Activated CD4-positive, CD25-positive, alpha-beta regulatory T cell treated with anti-CD3 and anti-CD28 coated beads, Interleukin-2, amount 50 U/mL, for 72 hours (primary cell): ENCODE measurements at places on chromosomes 2 and 18.
A peak's percentile ranks its signal among the peaks of the same experiment; 100 is the strongest.

GRCh38 chr2:111666160-111666559, 217.8 kb downstream of the ANAPC1 start:
- DNase-seq: no peak

DNA sequence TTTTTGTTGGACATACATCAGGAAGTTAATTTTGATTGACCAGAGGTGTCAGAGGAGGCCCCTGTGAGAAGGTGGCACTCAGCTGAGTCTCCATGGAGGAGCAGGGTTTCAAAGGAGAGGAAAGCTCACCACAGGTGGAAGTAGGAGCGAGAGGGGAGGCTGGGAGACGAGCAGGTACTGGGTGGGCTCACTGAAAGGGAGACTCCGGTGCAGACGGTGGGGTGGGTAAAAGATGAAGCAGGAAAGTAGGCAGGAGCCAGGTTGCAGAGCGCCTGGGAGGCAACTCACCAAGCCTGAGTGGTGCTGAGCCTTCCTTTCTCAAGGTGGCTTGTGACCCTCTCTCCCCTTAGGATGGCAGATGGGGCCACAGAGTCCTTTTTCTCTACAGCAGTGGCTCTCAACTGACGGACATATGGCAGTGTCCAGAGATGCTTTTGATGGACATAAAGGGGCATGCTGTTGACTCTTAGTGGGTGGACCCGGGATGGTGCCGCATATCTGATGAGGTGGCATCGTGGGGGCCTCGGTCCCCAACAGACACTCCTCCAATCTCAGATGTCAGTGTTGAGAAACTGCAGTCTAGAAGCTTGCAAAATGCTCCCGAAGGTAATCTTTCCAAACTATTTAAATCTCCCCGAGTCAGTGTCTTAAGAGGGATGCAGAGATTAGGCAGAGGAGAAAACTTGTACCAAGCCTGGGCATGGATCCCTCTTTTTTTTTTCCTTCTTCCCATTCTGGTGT, 64.0 kb downstream of the LPIN1 start:
- DNase-seq: no peak

DNA sequence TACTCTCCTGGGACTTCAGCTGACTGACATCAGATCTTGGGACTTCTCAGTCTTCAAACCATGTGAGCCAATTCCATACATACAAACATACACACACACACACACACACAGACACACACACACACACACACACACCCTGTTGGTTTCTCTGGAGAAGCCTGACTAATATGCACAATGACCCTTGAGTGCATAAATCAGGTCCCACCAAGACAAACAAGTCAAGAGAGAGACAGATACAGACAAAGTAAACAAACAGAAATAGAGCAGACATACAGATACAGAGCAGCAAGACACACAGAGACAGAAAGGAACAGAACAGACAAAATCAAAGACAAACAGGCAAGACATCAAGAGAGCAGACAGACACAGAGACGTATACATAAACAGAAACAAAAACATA, 43.8 kb upstream of the DDX18 start:
- no peak for DNase-seq

- no peak for DNase-seq
Measured at GRCh38 chr2:211103989-211104388, 547.6 kb downstream of the CPS1 start.

DNA sequence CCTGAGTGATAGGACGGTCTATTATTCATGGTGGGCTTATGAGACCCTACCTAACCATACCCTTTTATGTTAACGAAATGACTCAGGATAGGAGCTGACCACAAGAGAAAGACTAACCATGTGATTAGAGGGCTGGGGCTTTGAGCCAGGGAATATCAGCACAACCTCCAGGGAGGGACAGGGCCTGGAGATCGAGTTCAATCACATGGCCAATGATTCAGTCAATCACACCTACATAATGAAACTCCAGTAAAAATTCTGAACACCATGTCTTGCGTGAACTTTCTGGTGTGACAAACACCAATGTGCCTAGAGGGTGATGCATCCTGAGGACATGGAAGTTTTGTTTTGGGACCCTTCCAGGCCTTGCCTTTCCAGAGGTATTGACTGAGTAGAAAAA, 2.2 kb upstream of the TEX51 start:
- DNase-seq: no peak

- DNase-seq: no peak
Measured at GRCh38 chr2:36633470-36634092, 35.6 kb upstream of the FEZ2 start.

DNA sequence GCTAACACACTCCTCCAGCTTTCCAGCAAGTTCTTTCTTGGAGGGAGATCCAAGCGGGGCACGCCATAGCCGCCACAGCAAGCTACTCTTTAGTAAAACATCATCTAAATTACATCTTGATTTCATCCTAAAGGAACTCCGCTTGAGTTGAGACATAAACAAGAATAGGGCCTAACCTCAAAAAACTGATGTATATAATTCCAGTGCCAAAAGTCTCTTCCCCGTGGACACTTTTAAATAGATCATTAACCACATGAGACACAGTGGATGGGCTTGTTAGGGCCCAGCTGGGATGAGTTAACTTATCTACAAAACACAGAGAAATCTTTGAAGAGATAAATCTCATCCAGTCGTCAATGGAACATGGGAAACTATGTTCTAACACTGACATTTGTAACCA, 20.8 kb upstream of the MLPH start:
- no peak for DNase-seq

DNA sequence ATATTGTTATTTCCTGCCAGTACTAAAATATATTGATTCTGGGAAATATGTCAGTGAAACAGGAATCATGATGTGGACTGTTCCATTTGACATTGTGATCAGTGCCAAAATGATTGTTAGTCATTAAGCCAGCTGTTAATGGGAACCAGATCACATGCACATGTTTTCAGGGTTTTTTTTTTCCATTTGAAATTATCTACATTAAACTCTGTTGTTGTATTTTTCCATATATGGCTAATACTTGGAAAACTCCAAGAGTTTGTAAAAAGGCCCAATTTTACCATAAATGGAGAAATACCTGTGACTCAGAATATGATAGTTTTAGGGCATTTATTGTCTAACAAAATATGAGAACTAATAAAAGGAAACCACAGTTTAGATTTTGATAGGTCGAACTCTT, 13.4 kb downstream of the ITGAV start:
- DNase-seq: no peak

GRCh38 chr2:84077496-84077895, 381.6 kb downstream of the SUCLG1 start:
- no peak for DNase-seq

DNA sequence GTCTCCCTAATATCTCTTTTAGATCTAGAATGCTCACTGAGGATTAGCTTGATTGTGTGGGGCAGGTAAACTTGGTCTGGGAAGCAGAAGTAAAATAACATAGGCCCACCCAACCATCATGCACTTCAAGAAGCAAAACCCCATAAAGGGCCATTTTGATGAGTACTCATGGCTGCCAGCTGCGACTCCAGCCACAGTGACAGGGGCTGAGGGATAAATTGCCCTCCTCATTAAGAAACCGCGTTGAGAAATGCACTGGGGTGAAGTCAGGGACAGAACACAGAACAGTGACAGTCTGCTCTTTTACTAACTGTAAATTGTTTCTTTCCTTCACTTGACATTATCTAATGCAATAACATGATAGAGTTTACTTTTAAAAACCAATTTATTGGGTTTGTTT, 60.2 kb downstream of the RND3 start:
- no peak for DNase-seq

GRCh38 chr2:84800194-84800805, 80.6 kb downstream of the TRABD2A start:
- DNase-seq: no peak

GRCh38 chr18:58649966-58650816, 21.1 kb upstream of the MALT1 start:
- no peak for DNase-seq

DNA sequence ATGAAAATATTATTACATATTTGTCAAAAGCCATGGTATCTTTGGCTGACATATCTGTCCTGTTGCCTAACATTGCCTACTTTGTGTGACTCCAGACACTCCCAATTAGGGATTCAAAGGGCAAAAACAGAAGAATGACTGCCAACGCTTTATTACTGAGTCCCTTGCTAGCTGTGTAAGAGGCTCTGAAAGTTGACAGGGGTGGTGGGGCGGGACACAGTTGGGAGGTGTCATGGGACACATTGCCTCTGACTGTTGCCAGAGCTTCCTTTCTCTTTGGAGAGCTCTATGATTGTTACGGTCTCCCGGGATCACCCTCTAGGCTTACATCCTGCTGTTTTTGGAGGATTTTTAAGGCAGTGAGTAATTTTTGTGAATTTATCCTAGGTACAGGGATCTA, 249.6 kb upstream of the ACVR2A start:
- no peak for DNase-seq

DNA sequence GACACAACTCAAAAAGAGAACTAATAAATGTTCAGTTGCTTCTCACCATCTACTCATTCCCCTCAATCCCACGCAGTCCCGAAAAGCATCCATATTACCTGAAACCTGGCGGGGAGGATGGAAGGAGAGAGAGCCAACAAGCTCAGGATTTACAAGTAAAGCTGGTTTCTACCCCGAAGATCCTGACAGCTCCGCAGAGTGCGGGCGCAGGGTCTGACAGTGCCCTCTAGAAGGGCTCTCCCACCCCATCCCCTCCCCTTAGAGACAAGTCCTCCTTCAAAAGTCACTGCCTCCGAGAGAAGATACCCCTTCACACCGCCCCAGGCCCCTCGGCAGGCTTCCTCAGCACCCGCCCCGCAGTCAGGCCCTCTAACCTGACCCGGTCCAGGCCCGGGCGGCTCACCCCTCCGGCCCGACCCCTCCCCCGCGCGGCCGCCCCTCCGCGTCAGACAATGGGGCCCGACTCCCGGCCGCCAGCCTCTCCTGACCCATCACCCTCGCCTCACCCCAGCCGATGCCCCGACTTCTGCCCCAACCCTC, 550 bp downstream of the RAB1A start:
- peak; percentile 65 for DNase-seq

GRCh38 chr2:8281950-8282857, 399.7 kb upstream of the ID2 start:
- no peak for DNase-seq

DNA sequence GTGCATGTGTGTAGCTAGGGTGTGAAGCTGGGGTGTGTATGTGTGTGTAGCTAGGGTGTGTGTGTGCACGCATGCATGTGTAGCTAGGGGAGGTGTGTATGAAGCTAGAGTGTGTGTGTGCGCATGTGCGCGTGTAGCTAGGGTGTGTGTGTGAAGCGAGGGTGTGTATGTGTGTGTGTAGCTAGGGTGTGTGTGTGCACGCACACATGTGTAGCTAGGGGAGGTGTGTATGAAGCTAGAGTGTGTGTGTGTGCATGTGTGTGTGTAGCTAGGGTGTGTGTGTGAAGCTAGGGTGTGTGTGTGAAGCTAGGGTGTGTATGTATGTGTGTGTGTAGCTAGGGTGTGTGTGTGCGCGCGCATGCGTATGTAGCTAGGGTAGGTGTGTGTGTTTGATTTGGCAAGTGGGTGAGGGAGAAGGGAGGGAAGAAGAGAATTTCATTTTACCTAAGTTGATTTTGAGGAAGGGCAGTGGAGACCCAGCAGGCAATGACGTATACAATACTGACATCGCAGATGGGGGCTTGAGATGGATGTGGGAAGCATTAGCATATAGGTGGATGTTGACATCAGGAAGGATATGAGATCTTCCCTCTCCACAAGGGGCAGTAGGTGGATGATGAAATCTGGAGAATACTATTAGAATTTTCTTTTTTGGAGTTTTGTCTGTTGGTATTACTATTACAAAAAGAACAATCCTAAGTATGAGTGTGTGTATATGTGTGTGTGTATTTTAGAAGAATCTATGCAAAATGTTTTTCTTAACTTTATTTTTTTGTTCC, 70.7 kb downstream of the PRELID3A start:
- no peak for DNase-seq

DNA sequence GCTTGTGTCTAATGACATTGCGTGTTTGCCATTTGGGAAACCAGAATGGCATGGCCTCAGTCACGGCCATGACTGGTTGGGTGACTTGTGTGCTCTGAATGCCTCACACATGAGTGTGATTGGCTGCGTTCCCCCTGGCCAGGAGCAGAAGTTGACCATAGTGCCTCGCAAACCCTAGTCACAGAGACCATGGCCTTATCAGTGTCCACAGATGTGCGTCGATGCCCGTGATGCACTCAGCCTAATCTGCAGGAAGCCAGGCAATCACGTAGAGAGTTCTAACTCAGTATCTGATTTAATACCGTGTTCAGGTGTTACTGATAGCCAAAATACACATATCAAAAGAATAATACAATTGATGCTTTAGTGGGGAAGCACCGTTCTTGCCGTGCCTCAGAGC, 64.0 kb downstream of the BOLA3 start:
- no peak for DNase-seq

DNA sequence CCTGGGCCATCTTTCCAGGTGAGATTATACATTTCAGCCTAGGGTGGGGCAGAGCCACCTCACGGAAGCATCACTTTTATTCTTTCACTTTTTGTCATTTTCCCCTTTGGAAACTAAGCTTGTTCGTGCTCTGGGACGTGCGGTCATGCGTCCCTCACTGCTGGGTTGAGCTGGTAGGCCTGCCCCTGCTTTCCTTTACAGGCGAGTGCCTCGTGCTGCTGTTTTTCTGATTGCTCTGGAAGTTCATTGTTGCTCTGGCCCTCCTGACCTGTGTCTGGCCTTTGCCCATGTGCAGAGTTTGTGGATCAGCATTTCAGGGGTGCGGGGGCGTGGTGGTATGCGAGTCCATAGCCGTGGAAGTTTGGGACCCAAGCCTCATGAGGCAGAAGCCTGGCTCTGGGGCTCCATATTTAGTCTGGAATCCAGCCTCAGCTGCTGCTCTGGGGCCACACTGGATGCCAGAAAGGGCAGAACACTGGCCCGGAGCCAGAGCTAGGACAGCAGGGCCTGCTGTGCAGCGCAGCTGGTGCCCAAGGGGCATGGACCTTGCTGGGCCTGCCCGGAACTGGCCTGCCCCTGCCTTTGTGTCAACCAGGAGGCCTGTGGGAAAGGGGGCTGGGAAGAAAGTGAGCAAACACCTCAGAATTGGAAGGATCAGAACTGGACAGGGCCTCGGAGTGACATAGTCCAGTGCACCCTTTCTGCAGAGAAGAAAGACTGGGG, 51.1 kb downstream of the CTIF start:
- DNase-seq: no peak

GRCh38 chr2:106108351-106108750, 85.8 kb downstream of the UXS1 start:
- DNase-seq: no peak

GRCh38 chr2:168348076-168348475, 100.7 kb upstream of the STK39 start:
- DNase-seq: no peak

- DNase-seq: no peak
Measured at GRCh38 chr2:226836548-226836885, 663 bp downstream of the RHBDD1 start.

GRCh38 chr2:200405599-200406298, 99.3 kb downstream of the SPATS2L start:
- DNase-seq: no peak

- DNase-seq: no peak
Measured at GRCh38 chr2:162266460-162266760, 23.2 kb upstream of the FAP start.

DNA sequence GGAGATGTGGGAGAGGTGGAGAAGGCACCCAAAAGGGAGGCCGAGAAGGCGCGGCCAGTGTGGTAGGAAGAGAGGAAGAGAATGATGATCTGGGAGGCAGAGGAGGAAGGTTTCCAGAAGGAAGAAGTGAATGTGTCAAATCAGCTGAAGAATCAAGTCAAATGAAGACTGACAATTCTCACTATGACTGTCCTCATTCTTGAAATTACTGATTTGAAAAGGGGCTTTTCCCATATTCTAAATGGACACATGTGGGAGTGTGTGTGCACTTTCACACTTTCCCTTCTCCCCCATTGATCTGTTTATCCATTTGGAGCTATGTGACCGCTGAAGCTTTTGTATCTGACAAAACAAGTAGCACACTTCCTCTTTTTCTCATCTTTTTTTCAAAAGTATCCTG, 6.1 kb downstream of the AFF3 start:
- DNase-seq: no peak
